ENCODE measurements at places on chromosomes 4 and X.

GRCh38 chrX:132271311-132271778 lies 52.1 kb upstream of the RAP2C start:
- DNase-seq: peak; percentile 44

DNA sequence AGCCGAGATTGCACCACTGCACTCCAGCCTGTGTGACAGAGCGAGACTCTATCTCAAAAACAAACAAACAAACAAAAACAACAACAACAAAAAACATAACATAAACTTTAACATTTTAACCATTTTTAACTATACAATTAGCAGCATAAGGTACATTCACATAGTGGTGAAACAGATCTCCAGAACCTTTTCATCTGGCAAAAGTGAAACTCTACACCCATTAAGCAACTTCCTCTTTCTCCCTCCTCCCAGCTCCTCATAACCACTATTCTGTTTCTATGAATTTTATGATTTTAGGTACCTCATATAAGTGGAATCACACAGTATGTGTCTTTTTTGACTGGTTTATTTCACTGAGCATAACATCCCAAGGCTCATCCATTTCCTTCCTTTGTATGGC lies 103.6 kb downstream of the FAM13A start:
- no peak for DNase-seq

DNA sequence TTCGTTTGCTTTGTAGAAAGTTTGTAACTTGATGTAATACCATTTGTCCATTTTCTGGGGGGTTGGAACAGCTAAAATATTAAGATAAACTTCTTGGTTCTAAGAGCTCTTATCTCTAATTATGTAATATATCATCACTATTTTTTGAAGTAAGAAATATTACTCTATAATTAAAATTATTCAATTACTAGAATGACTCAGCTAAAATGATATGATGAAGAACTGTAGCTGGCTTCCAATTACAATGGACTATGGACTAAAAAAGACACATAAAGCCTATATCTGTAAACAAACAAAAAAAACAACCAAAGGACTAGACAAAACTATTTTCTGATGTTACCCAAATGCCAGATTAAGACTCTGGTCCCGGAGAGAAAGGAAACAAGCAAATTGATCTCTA lies 569.4 kb downstream of the PCDH18 start:
- no peak for DNase-seq

- peak; percentile 51 for DNase-seq
Observed at GRCh38 chr4:147370881-147371280, 110.0 kb upstream of the EDNRA start.

GRCh38 chr4:123705419-123705818 lies 308.8 kb downstream of the SPRY1 start:
- DNase-seq: no peak

- DNase-seq: peak; percentile 63
Observed at GRCh38 chr4:113159942-113160545, 110.6 kb downstream of the ANK2 start.

- no peak for DNase-seq
Observed at GRCh38 chr4:176968094-176968493, 175.4 kb upstream of the VEGFC start.

GRCh38 chr4:6180841-6181631 lies 19.3 kb downstream of the JAKMIP1 start:
- no peak for DNase-seq

- DNase-seq: no peak
Observed at GRCh38 chr4:93018243-93018642, 714.5 kb downstream of the GRID2 start.

DNA sequence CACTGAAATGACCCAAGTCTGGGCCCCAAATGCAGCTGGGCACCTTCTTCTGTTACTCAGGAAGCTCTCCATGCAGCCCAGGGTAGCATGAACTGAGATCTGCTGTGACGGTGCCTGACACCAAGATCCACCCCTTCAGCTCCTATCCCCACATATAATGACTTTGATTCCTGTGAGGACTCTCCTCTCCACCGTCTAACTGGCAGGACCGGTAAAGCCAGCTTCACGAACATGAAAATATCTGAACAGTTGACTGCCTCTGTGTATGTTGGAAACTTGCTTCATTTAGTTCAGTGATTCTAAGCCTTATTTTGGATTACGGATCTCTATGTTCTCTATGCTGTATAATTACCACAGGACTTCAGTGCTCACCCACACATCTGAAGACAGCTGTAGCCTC lies 115.5 kb upstream of the TMEM150C start:
- DNase-seq: peak; percentile 6

DNA sequence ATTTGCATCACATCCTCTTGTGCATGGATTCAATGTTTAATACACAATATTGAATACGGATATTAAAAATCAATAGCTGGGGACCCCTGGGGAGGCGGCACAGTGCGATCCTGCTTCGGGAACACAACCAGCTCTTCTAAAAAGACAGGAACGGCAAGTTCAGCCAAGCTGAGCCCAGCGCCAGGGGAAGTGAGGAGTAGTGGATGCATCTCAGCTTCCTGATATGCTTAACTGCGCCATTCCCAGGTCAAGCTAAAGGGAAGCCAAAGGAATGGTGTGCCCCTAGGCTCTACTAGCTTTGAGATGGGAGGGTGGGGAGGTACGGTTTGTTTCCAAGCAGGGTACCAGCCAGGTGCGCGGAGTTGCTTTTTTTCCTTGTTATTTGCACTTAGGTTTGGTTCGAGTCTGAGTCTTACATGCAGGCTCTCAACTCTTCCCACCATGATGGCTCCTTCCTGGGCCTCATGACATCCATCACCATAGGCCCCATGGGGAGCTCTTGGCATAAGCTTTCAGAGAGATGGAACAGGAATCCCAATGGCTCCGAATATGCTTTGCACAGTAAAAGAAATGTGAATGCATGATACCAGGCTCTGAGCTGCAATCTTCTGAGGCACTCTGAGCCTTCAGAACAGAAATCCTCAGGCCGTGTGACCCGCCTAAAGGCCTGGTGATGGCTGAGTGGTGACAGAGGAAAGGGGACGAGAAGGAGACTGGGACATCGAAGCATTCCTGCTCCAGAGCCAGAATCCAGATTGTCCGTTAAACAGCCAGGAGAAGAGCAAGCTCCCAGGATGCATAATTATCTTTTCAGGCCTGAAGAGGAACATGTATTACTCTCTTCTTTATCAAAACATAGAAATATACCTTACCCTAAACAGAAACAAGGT lies 51.8 kb upstream of the BCOR start:
- DNase-seq: no peak

DNA sequence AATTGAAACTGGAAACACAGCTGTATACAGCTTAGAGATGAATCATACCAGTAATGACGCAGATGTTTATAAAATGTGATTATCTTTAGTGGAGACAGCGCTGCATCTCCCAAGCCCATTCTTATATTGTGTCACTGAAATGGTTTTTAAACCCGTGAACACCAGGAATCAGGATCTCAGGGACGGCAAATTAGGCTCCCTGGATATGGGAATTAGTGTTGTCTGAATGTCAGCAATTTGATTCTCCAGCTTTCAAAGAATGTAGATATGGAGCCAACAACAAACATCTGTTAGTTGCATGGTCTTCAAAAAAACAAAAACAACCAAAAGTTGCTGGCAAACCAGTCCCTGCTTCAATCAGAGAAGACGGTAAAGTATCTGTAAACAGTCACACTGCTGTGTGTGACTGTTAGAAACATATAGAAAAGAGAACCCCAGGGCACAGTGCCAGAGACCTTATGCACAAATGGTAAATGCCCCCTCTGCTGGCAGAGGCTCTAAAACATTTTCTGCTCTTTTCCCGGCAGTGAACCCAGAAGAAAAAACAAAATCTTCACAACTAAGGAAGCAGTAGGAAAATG lies 351.9 kb upstream of the FTHL17 start:
- peak; percentile 33 for DNase-seq

DNA sequence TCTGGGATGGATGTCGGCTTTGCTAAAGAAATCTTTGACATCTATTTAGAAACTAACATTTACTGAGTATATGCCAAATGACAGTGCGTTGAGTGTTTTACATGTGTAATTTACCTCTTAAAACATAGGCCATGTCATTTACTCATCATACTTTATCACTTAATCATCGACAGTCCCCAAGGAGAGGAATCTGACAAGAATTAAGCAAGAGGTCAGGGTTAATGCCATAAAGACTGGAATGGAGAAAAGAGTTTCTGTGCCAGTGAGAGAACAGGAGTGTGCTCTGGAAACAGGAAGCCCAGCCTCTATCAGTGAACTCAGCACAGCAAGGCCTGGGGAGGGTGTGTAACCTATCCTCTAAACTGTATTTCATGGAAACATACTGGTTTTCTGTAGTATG lies 28.0 kb upstream of the AMOT start:
- no peak for DNase-seq

- DNase-seq: no peak
Observed at GRCh38 chrX:35890699-35891098, 28.8 kb upstream of the CFAP47 start.

GRCh38 chr4:157994863-157995262 lies 178.0 kb downstream of the GASK1B start:
- DNase-seq: no peak

- peak; percentile 60 for DNase-seq
Observed at GRCh38 chr4:88897180-88897579, 159.8 kb downstream of the FAM13A start.

- DNase-seq: no peak
Observed at GRCh38 chr4:121688261-121688660, 8.5 kb downstream of the ANXA5 start.

GRCh38 chr4:85028910-85029309 lies 62.4 kb upstream of the WDFY3 start:
- DNase-seq: peak; percentile 3

GRCh38 chr4:81084029-81084428 lies 53.5 kb downstream of the BMP3 start:
- DNase-seq: peak; percentile 59

DNA sequence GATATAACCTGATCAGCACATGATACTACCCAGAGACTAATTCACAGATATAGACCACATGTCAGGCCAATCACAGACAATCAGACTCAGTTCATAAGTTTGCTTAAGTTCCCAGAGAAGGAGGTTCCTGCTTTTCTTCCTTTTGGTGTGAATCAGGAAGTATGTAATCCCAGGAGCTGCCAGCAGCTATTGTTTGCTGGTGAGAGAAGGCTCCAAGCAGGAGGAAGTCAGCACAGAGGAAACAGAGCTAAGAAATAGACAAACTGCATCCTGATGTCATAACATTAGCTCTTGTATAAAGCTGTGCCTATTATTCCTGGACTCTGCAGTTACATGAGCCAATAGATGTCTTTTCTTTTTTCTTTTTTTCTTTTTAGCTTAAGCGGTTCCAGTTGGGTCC lies 50.9 kb downstream of the UCHL1 start:
- no peak for DNase-seq

DNA sequence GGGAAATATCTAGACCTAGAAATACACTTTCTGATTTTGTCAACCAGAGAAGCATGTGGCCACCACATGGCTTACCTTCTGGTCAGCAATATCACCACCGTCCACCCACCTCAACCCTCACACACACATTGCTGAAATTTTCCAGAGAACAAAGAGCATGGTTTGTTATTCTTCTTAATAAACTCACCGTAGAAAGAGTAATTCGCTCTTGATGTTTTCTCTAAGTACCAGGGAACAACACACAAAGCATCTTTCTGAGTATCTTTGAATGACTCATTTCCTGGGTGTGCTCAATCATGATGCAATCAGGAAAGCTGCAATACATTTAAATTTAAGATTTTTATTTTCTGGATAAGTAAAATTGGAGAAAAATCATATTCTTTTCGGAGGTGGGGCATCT lies 24.7 kb upstream of the LRAT start:
- DNase-seq: no peak

DNA sequence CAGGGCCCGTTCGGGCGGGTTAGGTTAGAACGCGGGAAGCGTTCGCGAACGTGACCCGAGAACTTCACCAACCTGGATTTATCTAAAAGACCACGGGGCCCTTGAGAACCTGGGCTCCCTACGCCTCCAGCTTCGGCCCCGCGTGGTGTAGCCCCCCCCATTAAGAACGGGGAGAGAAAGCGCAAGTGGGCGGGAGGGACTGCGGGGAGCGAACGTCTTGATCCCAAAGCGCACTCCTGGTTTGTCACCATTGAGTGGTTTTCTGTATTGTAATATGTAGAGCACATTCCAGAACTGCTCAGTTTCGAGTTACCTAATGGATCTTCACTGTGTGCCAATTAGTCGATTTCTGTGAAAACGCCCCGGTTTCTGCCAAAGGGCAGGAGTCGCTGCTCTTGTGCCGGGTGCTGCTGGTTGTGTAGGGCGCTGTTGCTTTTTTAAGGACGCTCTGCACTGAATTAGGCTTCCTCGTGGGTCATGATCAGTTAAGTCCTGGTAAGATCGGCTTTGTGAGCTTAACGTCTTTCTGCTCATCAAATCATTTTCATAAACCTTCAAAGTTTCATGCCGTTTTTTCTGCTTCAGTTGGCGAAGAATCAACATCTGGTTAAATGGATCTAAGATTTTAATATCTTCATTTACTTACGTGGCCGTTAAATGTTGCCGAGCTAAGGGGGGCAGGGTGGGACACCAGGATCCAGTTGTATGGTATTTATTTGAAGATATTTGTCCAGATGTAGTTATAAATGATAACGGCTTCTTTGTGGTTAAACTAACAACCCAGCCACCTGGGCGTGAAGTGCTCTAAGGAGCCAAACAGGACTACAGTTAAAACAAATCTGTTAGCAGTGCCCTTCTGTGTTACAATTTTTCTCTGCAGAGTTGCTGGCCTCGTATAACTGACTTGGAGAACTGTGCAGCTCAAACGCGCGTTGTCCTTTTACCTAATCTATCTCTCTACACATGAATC lies 809 bp downstream of the MND1 start:
- peak; percentile 42 for DNase-seq

GRCh38 chr4:146486565-146486964 lies 35.2 kb downstream of the SLC10A7 start:
- DNase-seq: no peak
